ENCODE measurements at places on chromosomes 5 and 9.

DNA sequence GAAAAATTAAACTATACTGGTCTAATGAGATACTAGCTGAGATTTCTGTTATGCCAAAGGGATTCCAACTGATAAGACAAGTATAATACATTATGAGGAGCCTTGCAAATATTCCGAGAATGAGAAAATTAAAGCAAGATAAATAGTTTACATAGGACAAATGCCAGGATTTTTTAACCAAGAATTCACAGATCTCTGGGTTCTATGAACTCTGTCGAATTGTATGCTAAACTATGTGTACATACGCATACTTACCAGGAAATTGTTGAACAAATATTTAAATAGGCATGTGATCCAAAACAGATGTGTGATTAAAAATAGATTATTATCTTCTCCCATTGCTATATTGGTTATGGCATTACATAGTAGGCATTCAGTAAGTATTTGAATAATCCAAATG is 616.6 kb downstream of the GABRG2 start:
- DNase-seq: peak; percentile 3

DNA sequence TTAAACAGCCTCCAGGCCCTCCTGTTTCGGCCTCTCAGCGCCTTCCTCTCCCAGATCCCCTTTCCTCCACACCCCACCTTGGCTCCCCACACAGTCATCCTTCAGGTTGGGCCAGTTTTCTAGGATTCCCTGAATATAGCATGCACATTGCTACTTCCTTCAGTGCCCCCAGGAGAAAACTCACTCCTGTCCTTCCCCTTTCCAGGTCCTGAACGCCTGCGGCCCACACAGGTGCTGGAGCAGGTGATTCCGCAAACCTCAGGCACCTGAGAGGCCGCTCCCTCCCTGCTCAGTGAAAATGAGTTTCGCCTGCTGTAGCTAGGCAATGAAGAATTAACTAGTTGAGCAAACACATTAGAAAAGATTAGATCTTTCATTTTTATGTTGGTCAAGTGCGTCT is 185.0 kb downstream of the MED10 start:
- no peak for DNase-seq

GRCh38 chr5:28216939-28217360 is 1178.6 kb upstream of the CDH9 start:
- no peak for DNase-seq

- no peak for DNase-seq
Observed at GRCh38 chr5:81696418-81697397, 54.2 kb downstream of the SSBP2 start.

- no peak for DNase-seq
Observed at GRCh38 chr9:125529589-125530515, 177.2 kb downstream of the MAPKAP1 start.

- no peak for DNase-seq
Observed at GRCh38 chr5:78533356-78533755, 115.2 kb downstream of the LHFPL2 start.

DNA sequence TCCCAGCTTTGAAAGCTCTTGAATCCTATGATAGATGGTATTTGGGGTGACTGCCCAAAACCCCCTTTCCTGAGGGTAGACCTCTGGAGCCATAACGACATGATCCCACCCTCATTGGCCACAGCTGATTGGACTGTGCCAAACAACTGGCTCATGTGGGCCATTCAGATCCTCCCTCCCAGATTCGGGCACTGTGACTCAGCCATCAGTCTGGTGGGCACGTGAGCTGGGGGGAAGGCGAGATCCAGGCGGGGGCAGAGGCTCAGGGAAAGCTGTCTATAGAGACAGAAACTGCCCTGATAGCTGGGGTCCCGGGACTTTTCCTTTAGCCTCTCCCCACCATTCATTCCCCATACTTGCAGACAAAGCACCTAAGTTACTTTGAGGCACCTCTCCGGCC is 15.1 kb upstream of the NCS1 start:
- DNase-seq: no peak

GRCh38 chr5:121731377-121731776 is 120.3 kb upstream of the FTMT start:
- DNase-seq: no peak

DNA sequence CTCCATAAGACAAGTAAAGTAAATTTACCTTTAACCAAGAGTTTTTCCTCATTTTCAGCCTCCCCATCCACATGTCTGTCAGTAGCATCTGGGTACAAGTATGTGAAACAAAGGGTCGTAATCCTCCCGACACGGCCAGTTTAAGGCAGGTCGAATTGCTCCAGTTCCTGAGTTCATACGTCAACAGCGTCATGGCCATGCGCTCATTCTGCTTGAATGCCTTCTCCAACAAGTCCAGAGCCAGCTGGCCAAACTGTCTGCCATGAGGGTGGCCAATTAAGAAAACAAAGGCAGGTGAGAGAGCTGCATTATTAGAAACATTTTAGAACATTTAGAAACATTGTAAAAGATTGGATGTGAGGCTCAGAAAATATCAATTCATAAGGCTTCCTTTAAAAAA is 87.5 kb downstream of the TRPM6 start:
- no peak for DNase-seq
